ENCODE measurements at places on chromosomes 5 and 9.

DNA sequence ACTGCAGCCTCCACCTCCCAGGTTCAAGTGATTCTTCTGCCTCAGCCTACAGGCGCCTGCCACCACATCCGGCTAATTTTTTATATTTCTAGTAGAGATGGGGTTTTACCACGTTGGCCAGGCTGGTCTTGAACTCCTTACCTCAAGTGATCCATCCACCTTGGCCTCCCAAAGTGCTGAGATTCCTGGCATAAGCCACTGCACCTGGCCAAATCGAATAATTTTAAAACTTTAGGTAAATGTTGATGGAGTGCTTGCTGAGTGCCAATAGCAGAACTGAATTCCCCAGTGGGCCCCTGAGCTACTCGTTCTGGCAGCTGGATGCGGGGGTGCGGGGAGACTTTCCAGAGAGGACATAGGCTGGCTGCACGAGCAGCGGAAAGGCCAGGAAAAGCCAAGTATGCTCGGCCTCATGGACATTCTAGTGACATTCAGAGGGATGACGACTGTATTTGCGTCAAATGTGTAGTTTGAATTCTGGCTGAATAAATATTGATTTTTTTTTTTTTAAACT lies 16.8 kb downstream of the TRAF2 start:
- DNase-seq, result no peak

- peak; percentile 65 for DNase-seq
Measured at GRCh38 chr9:21559402-21560280, 77.5 kb upstream of the IFNE start.

DNA sequence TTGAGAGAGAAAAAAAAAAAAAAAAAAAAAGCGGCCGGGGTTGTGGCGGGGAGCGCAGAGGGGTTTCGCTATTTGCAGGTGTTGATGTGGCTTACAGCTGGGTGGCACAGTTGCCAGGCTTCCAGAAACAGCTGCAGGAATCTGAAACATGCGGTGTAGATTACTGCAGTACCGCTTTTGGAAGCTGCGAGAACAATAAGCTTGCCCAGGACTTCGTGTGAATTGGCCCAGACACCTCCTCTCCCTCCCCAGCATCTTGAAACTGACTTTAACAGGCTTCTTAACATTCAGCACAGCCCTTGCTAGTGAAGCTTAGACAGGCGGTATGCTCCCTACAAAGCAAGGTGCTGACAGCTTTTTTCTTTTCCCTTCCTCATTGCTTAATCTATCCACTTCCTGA lies 104.0 kb downstream of the ATP10B start:
- DNase-seq, result no peak

DNA sequence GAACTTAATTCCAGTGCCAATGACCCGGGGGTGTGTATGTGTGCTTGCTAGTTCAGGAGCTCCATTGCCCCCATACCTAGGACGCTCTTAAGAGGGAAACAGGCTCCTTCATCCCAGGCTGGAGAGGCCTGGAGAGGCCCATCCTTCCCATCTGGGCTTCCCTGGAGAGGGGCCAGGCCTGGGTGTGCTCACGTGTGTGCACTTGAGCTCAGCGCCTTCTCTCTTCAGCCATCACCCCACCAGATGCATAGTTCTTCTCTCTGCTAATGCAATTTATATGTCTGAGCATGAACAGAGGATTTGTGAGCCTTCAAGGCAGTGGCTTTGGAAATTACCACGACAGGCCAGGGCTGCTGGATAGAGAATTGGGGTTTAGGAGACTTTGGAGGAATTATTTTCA lies 48.6 kb upstream of the SHB start:
- DNase-seq, result no peak

GRCh38 chr5:136174021-136174659 lies 18.8 kb downstream of the SMIM32 start:
- no peak for DNase-seq
